Pancreas (tissue), 10 donors: ENCODE measurements at places on chromosomes 4 and X.

GRCh38 chr4:139735381-139736273 is 70.0 kb downstream of the MGST2 start:
- DNase-seq = no peak

DNA sequence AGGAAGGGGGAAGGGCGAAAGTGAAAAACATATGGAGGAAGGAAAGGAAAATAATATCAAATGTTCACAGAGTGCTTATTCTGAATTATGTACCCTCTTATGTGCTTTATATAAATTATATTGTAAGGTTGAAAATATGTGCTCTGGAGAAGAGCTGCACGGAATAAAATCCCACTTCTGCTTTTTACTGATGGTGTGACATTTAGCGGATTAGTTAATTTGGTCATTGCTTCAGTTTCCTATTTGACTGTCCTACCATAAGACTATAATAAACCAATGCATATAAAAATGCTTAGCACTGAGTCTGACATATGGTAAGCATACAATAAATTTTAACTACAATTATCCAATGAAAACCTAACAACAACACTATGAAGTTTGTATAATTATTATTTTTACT is 86.2 kb downstream of the NPFFR2 start:
- no peak for DNase-seq

DNA sequence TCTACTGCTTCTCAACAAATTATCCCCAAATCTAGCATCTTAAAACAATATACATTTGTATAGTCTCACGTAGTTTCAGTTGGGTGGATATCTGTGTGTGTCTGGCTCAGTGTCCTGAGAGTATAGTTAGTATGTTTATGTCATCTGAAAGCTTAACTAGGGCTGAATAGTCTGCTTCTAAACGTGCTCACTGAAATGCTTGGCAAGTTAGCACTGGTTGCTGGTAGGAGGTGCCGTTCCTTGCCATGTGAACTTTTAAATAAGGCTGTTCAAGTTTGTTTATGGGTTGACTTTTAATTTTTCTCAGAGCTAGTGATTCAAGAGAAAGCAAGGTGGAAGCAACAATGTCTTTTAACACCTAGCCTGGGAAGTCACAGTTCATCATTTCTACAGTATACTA is 1673.6 kb downstream of the PCDH7 start:
- DNase-seq = no peak

DNA sequence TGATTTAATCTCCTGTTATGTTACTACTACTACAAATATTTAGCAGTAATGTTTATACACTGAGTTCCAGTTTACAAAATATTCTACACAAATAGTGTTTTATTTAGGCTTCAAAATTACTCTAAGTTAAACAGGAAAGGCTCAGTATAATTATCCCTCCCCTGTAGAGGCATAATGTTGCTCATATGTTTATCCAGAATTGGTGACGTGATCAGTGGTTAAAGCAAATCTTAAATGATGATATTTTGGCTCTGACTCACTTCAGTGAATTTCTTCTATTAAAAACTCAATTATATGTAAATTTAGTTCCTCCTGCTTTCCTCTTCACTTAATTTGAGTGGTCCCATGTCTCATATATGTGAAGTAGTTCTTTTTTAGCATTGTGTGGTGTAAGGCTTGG is 438.5 kb downstream of the ADGRL3 start:
- DNase-seq = no peak

- DNase-seq = no peak
These were observed 19.9 kb upstream of the AR start for GRCh38 chrX:67523932-67524331.

- DNase-seq = no peak
These were observed 24.5 kb upstream of the SCD5 start for GRCh38 chr4:82823062-82823461.

DNA sequence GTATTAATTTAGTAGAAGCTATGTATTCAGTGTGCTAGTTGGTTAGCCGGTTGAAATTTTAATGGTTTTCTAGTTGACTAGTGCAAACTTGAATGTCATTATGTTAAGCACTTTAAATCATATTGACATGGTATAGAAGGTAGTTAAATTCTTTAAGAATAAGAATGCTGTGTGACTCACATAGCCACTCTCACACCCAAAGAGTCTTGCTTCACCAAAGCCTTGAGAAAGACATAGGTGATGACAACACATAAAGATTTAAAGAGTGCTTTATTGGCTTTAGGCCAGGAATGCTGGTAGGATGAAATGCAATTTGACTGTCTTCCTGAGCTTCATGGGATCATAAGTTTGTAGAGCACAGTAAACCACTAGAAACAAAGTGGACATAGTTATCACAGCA is 85.3 kb downstream of the DCAF8L2 start:
- DNase-seq = no peak

DNA sequence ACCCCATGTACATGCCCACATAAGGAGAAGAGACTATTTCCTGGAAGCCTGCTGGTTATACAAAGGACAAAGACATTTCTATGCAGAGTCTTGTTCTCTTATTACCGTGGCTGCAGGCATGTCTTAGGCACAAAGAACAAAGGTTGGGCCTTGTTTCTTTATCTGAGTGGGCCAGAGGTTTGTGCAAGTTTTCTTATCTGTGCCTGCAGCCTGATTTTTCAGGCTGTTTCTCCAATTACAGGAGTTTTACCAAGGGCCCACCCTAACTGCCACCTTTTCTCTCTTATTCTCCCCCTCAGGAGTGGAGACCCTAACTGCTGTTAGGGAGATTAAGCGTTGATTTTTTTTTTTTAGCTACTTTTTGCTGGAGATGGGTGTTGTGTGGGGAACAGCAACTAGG is 3.5 kb downstream of the TENT5D start:
- no peak for DNase-seq

DNA sequence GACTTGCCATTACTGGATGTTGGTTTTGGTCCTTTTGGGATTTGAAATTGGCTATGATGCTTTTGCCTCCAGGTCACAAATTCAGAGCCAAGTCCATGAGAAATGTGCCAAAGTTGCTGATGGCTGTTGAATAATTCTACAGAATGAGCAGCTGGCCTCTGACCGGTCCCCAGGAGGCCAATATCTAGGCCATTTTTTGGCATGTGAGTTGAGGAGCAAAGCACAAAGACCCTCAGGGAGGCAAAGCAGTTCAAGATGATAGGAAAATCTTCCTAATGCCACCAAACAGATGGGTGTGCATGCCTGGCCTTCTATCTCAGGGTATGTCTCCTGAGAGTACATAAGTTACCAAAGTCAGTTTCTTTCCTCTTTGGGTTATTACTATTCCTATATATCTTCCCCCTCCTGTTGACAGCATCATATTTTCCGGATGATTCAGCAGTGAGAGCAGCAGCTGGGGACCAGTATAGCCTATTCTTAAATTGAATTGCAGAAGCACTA is 44.4 kb downstream of the SEL1L3 start:
- no peak for DNase-seq

DNA sequence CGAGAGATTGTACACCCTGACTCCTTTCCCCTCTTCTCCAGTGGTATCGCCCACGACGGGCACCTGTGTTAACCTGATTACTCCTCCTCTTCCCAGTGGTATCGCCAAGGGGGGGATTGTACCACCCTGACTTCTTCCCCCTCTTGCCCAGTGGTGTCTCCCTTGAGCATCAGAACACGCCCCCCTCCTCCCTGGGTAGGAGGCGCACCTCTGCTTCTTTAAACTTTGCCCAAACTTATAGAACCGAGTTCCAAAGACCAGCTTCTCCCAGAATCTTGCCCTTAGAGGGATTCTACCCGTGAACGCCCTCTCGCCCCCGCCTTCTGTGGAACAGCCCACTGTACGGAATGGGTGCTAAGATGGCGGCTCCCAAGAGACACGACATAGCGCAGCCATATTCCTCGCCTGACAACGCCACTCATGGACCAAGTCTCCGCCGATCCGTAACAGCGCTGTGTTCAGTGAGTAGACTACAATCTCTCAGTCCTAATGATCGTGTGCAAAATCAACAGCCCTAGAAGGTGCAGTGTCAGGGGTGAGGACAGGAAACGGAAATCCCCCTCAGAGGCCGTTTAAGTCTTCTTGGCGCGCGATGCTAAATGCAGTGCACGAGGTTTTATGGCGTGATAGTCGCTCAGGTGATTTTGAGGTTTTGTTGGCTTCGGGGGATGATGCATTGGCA is 4.2 kb upstream of the ZNF157 start:
- peak; percentile 57 for DNase-seq

- DNase-seq = no peak
These were observed 2.2 kb downstream of the ATP8A1 start for GRCh38 chr4:42654631-42655268.

- no peak for DNase-seq
These were observed 40.5 kb downstream of the ATP1B4 start for GRCh38 chrX:120402369-120402768.

- DNase-seq = peak; percentile 95
These were observed at the start of gene CTBP1 for GRCh38 chr4:1248245-1249147. Gene CTBP1 (minus strand): TSS chr4:1249130. CDS start chr4:1241331, 7,799 bp downstream.
